ENCODE measurements at places on chromosomes 2 and 18.

GRCh38 chr2:96867756-96868554 is 1.9 kb downstream of the SEMA4C start:
- DNase-seq, result no peak

- DNase-seq, result no peak
Observed at GRCh38 chr2:86556508-86556907, 6.7 kb downstream of the CHMP3 start.

DNA sequence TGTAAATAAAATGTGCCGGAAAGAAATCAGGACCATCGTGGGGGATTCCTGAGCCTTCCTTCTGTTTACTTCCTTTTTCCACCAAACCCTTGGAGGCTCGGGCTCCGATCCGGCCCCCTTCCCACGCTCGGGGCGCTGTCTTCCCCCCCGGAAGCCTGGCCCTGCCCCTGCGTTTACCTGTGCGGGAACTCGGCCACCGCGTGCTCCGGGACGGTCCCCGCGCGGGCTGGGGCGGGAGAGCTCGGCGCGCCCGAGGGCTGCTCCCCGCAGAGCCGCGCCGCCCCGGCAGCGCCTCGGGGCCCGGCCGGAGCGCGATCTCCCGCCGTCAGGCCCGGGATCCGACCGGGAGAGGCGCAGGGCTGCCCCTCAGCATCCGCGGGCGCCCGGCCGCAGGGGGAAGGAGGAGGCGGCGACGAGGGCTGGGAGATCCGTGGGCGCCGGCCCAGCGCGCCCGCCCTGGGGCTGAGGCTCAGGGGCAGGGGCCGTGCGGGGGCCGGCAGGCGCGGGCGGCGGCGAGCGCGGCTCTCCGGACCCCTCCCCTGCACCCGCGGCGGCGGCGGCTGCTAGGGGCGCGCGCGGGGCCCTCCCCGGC is 435 bp downstream of the ADCY3 start:
- DNase-seq, result no peak

DNA sequence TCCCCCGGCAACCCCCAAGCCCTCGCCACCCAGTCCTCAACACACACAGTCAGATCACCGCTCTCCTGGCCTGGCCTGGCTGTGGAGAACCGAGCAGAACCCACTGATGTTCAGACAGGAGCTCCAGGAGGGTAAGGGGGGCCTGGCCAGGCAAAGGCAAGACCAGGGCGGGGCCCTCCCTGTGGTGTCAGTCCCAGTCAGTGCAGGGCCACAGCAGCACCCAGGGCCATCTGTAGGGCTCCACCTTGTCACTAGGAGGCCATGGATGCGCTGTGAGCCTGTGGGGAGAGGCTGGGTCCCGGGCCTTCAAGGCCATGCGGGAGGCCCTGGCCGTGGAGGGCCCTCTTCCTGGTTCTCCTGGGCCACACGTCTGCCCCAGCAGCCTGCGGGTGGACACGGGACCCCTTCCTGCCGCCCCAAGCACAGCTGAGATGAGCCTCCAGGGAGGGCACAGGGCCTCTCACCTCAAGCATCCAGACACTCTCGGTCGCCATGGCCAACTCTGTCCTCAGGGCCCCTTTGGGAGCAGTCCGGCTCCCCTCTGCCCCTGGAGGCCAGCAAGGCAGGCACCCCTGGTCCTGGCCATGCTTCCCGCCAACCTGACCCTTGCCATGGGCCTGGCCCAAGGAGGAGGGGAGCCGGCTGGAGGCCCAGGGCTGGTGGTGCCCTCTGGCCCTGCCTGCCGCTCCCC is 2.0 kb downstream of the ANO7 start:
- no peak for DNase-seq
